ENCODE measurements at places on chromosomes 6 and 20. TPM values are rescaled to one million over a fixed set of nuclear protein-coding genes. Genes with fewer than 3 reads are reported as not detected.

TDRD6 gene
- total RNA-seq, result under 0.01 TPM

FRMD1 gene
- total RNA-seq, result not detected

LHFPL5 gene
- not detected for total RNA-seq

MUC22 gene
- total RNA-seq, result not detected

HLA-DRA gene
- 0.11 TPM for total RNA-seq

MYT1 gene
- total RNA-seq, result 0.09 TPM

UNC5CL gene
- total RNA-seq, result 0.09 TPM

MLN gene
- total RNA-seq, result not detected

CRISP2 gene
- not detected for total RNA-seq

CST7 gene
- not detected for total RNA-seq

PCK1 gene
- total RNA-seq, result not detected

PTCHD4 gene
- 15.0 TPM for total RNA-seq

SNRPB gene
- total RNA-seq, result 212 TPM

SLC22A1 gene
- total RNA-seq, result 0.09 TPM

HLA-DQA1 gene
- total RNA-seq, result not detected

LINC00237 gene
- total RNA-seq, result not detected

CCDC170 gene
- not detected for total RNA-seq

GJA10 gene
- total RNA-seq, result not detected

ADA gene
- total RNA-seq, result 13.8 TPM

BPIFA1 gene
- total RNA-seq, result not detected

LST1 gene
- total RNA-seq, result 0.26 TPM

RAE1 gene
- 19.5 TPM for total RNA-seq

MCCD1 gene
- total RNA-seq, result not detected

TPBG gene
- total RNA-seq, result 2.0 TPM

Data from dermis lymphatic vessel endothelial cell (primary cell).